Brain pericyte (primary cell): ENCODE measurements at places on chromosomes 4 and X.

DNA sequence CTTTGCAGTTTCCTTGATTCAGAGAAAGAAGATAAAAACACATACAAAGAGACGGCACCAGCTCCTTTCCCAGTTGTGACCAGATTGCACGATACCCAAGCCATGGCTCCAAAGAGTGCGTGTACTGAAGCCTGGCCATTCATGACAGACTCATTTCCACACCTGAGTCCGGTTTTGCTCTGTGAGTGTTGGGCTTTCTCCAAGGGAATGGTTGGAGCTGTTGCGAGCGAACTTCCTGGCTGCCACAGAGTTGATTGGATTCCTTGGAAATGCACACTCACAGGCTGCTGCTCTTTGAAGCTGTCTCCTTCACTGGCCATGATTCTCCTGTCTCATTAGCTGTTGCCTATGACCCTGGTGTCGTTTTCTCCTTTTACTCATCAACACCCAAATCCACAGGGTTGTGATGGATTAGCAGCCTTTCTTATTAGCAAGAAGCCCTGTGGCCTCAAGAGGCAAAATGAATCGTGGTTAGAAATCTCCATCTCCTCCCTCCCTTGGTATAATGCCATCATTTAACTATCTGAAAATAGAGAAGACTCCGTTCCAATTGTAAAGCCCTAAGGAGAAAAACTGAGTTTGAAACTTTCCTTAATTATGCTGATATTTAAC lies 43.9 kb upstream of the BBS12 start:
- no peak for DNase-seq

GRCh38 chr4:98662626-98663225 lies 4.3 kb upstream of the TSPAN5 start:
- DNase-seq, result no peak

- no peak for DNase-seq
Measured at GRCh38 chr4:15677507-15677988, 4.1 kb upstream of the FAM200B start.

DNA sequence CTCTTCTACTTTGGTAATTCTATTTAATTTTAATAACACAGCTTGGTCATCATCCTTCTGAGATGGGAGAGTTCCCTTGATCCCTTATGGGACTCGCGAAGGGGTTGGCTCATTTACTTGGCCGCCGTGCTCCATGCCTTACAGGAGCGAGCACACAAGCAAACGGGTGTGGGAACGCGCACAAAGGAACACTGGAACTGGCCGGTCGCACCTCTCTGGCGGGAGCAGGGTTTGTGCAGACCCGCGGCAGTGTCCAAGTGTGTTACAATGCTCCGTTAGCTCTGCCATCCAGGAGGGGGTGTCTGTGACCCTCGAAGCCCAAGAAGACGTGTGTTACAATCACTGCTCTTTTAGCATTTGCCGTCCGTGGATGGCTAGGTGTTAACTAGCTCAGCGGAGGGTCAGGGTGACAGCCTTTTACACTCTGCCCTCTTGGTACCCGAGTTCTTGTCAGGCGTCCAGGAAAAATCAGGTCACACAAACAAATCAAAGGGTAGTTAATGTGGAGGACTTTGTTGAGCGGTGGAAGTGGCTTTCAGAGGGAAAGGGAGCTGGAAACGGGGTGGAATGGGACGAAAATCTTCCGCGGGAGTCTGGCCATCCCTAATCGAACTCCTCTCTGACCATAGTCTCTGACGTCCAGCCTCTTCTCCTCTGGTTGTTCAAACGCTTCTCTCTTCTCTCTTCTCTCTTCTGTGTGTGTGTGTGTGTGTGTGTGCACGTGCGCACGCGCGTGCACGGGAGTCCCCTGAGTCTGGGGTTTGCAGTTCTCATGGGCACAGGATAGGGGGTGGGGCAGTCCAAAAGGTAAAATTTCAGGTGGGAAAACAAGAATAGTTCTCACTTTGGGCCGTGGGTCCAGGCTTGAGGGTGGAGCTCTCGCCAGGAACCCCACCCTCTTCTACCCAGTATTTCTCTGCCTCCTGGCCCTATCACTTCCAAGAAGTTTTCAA lies 76.3 kb downstream of the SLC10A7 start:
- DNase-seq, result no peak

DNA sequence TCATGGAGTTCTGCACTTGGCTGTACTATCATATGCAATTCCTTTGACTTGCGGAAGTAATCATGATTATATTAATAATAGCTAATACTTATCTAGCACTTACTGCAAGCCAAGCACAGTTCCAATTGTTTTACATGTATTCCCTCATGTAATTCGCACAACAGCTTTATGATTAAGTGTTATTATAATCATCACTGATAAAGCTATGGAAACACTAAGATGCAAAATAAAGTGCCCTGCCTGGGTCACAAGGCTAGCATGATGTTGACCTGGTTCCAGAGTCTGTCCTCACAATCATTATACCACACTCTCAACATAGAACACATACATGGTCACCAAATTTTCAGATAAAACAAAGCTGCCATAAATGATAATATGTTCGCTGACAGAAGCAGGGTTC lies 234.6 kb downstream of the FMR1NB start:
- DNase-seq, result no peak

- no peak for DNase-seq
Measured at GRCh38 chr4:122827879-122828601, 1.4 kb downstream of the FGF2 start.

GRCh38 chr4:109406337-109406931 lies 27.2 kb upstream of the SEC24B start:
- DNase-seq, result no peak

DNA sequence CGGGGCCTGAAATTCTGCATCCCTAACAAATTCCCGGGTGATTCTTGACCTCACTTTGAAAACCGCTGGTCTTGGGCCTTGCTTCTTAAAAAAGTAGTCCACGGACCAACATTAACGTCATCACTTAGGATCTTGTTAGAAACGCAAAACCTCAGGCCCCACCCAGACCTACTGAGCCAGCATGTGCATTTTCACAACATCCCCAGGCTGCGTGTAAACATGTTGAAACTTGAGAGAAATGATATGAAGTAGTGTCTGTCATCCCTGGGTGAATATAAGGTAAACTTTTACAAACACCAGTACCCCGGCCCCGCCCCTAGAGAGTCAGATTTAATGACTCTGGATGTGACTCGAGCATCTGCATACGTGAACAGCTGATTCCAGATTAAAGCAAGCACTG lies 33.7 kb downstream of the SORBS2 start:
- DNase-seq, result no peak

GRCh38 chr4:108060686-108061321 lies 71.1 kb downstream of the HADH start:
- DNase-seq, result no peak

DNA sequence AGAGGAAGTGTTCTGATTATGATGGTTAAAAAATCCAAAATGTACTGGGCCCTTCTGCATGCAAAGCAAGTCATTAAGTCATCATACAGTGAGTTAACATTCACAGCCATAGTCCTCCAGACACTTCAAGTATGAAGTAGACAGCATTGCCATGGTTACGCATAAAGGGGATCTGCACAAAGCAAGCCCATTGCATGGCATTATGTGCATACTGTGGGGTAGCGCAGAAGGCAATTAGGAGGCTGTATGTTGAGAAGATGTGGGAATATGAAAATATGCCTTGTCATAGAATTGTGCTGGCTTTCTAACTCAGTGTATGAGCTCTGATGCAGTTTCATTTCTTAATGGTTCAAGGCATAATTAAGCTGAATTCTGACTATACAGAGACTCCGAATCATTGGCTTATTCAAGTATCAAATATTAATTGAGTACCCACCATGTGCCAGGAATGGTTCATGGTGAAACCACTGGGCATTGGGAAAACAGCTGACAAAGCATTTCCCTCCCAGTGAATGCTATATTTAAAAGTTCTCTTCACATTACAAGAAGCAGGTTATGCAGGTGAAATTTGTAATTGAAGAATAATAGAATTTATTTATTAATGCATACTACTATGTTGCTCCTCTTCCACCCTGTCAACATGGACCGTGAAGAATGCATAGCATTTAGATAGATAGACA lies 588.9 kb downstream of the ZNF674 start:
- DNase-seq, result no peak

DNA sequence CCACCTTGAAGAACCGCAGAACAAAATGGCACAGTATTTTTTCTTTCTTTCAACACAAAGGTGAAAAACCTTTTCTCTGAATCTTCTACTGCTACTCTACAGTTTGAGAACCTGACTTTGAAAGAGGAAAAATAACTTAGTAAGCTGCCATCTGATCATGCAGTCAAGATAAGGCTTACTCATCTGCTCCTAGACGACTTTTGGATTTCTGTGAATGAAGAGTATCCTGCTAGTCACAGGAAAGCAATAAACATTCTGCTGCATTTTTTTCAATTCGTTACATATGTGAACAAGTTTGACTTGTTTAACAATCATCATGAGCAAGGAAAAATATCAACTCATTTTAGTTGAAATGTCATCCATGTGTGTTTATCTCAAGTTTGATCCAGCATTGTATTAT lies 25.2 kb downstream of the TIGD2 start:
- no peak for DNase-seq

DNA sequence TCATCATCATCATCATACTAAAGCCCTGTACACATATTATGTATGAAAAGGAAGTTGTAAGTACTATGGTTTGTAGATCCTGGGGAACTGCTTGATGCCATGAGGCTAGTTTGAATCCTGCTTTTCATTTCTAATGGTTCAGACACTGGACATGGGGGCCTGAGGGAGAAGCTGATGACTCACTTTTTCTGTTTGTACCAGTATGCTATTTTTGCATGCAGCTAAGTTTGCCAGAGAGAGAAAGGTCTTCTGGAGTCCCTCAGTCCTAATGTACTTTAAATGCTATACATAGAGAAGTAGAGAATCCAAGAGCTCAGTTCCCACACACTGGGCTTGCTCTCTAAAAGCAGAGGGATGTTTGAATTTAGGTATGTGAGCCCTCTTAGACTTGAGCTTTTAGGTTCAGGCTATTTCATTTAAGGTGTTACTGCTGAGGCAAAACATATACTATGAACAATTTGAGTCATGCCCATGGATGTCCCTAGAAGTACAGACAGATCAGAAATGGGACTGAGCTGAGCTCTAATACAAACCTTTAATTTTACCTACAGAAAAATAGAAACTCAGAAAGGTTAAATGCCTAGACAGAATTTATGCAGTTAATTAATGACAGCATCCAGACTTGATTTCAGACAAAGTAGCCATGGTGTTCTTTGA lies 17.6 kb upstream of the HS3ST1 start:
- no peak for DNase-seq

DNA sequence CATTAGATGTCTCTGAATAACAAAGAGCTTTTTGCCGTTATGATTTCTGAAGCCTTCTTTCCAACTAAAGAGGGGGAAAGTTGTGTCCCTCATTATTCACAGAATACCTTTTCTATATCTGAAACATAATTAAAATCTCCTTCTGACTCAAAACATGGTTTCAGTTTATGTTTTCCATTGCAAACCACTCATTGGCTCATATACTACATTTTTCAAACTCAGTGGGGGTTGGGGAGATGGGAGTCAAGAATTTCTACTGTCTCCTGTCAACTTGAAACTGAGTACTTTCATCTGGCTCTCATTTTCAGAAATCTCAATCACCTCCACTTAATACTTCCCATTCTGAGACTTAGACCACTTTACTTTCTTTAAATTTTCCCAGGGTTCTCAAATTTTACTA lies 1839.5 kb upstream of the PCDH10 start:
- no peak for DNase-seq

- no peak for DNase-seq
Measured at GRCh38 chr4:155676430-155676825, 9.8 kb downstream of the GUCY1A1 start.

GRCh38 chrX:107485013-107485412 lies 35.6 kb downstream of the FRMPD3 start:
- no peak for DNase-seq

DNA sequence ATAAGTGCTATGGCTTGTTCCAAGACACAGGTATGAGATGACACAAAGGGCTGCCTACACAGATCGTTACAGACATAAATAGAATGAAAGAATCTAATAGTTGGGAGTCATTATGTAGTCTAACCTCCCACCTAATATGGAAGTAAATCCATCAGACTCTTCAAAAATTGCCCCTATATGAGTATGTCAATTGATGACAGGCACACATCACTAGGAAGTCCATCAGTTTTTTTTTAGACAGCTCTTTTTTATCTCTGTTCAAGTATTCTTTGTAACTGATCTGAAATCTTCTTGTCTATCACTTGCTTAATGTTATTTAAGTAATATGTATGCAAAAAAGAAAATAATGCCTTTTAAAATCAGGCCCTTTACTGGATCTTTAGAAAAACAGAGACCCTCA lies 191.6 kb downstream of the UBE2NL start:
- DNase-seq, result no peak

DNA sequence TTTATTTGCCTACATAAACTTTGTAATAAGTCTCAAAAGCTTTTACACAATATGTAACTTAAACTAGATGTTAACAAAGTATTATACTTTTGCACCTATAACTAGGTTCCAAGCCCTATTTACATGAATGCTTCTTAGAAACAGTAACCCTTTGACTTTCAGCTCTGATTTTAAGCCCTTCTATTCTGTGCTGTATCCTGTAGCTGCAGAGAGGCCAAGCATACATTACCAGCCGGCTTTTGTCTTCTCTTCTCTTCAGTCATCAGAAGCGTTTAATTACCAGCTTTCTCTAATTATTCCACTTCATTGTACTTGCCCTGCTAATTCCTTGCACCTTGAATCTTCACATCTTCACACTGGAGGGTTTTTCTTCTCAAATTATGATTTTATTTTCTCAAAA lies 403.1 kb downstream of the PDGFC start:
- DNase-seq, result no peak

DNA sequence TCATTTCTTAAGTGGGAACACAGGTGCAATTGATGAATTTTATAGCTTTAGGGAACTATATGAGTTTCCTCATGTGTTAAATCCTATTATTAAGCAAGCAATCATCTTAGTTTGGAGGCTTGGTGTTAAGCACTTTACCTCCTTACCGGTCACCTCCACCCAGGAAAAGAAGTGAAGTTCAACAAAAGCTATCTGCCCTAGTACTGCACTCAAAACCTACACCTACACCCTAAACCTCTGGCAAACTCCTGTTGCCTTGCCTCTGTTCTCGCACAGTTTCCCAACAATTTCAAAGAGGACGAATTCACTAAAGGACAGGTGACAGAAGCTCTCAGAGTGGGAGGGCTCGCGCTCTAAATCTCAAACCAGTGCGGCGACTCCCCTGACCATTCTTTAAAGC lies 85.7 kb upstream of the TENT5D start:
- DNase-seq, result no peak

GRCh38 chr4:67366311-67366861 lies 178.9 kb downstream of the CENPC start:
- DNase-seq, result no peak

- no peak for DNase-seq
Measured at GRCh38 chr4:19399001-19399400, 852.7 kb upstream of the SLIT2 start.

DNA sequence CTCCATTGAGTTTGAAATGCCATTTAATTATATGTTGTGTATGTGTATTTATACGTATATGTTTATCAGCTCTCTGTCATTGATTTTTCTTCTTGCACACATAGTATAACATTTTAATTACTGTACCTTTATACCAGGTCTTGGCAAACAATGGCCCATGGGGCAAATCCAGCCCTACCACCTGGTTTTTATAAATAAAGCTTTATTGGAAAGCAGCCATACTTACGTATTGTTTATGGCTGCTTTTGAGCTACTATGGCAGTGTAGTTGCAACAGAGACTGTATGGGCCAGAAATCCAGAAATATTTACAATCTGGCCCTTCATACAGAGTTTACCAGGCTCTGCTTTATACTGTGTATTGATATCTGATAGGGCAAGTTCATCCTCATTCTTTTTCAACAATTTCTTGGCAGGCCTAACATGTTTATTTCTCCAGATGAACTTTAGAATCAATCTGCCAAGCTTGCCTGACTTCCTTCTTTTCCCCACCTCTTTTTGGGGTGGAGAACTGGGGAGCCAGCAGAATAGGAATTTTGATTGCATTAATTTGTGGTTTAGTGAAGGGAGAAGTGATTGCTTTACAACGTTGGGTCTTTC lies 15.8 kb downstream of the DCUN1D4 start:
- DNase-seq, result no peak
